ENCODE measurements at places on chromosomes 13 and 19.

DNA sequence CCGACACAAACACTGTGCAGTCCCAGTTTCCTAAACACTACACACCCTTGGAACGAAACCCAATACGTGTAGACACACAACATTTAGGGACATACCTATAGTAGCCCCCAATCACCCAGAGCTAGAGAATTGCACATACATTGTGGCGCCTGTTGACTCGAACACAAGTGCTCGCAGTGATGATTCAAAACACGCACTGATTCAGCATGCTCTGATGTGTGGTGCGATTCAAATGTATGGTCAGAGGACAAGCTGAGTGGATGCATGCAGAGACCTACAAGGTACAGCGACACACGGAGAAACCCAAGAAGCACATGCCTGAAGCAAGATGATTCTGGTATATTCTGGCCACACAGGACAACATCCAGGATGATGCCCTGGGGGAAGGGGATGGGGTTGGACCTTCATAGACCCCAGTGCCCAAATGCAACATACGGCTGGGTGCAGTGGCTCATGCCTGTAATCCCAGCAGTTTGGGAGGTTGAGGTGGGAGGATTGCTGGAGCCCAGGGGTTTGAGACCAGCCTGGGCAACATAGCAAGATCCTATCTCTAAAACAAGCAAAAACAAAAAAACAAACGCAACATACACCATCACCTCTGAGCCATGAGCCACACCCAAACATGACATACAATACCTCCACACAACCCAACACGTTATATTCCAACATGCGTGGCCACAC, 997 bp upstream of the KCNN4 start:
- no peak for DNase-seq

DNA sequence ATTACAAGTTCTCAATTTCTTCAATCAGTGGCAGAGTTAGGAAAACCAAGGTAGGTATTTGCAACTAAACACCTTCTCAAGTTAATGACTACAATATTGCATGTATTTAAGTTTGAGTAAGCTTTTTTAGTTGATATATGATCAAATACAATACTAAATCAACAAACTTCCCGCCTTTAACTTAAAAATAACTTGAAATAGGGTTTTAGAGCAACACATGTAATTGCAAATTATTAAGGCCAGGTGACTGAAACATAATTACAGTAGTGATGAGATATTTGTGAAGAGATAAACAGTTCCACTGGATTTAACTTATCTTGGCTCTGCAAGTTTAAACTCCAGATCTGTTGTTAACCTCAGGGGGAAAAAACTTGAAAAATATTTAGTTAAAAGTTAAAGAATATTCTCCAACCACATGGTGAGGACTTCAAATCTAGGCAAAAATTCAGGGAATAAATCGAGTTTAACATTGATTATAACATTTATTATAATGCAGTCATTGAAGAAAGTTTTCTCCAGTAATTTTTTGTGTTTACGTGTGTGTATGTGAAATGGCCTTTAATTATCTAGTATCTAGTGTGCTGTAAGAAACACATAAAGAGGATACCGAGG, 3.6 kb downstream of the DACH1 start:
- DNase-seq, result no peak

- no peak for DNase-seq
These were observed 11.2 kb downstream of the WDFY2 start for GRCh38 chr13:51595416-51595815.

GRCh38 chr19:1901940-1902404, 3.2 kb upstream of the ADAT3 start:
- DNase-seq, result no peak

DNA sequence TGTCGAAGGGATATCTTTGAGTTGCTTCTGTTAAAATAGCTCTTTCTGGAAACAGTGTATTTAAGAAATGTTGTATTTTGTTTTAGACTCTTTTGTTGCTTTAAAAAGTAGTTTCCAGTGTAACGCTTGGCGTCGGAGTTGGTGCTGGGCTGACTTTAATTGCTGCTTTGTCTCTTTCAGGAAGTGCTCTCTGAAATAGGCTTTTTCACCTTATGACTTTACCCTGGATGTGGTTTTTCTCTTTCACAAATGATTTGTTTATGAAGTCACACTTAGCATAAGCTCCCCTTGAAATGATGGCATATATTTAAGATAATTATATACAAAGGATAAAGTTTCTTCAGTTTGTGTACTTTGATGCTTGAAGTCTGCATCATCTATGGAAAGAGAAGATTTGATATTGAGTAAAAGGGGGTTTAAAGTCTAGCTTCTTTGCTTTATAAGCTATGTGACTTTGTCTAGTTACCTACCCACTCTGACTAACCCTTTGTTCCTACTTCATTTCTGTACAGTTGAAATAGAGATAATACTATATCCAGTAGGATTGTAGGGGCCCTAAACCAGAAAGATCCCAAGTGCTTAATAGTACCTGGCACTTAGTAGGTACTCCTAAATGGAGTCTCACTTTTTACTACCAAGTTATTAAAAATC, at the start of gene GPR18:
Gene GPR18 (minus strand): TSS at position 170 of the 651 bp plus-strand sequence. CDS start 2,507 bp downstream, outside the sequence.
- no peak for DNase-seq

GRCh38 chr19:7744199-7744786, 3.0 kb downstream of the CD209 start:
- no peak for DNase-seq

DNA sequence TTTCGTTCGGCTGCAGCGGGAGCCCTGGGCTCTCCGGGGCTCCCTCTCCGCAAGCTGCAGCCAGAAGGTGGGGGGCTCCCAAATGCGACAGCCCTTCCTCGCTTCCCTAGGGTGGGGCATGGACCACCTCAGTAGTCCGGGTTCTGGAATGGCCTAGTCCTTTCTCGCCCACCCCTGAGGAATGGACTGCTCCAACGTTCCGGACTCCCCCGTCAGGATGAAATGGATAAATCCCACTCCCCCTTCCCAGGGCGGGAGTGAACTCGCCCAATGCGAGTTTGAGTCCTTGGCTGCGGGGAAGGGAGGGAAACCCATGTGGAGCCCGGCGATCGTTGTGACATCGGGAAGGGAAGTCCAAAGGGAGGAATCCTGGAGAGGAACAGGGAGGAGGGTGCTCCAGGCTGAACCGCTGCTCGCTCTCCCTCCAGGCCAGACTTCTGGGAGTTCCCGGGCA, 5.5 kb downstream of the HRC start:
- DNase-seq, result peak; percentile 35

- no peak for DNase-seq
These were observed 6.0 kb upstream of the BCL3 start for GRCh38 chr19:44742330-44743061.

- peak; percentile 46 for DNase-seq
These were observed 42.7 kb downstream of the ADPRHL1 start for GRCh38 chr13:113410472-113411201.

DNA sequence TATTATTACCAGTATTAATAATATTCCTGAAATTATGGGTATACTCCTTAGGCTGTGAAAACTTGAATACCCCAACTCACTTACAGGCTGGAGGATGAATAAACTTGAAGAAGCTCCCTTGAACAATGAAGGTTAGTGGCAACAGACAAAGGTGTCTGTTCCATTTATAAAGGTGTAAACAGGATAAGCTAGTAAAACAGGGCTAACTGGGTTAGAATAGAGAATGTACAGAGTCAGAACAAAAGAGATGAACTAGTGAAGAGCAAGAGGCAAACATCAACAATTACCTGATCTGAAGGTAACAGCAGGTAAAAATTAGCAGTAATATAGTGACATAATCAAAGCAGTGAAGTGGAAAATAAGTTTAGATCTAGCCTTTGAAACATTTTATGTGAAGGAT, 23.2 kb downstream of the MICU2 start:
- DNase-seq, result no peak

DNA sequence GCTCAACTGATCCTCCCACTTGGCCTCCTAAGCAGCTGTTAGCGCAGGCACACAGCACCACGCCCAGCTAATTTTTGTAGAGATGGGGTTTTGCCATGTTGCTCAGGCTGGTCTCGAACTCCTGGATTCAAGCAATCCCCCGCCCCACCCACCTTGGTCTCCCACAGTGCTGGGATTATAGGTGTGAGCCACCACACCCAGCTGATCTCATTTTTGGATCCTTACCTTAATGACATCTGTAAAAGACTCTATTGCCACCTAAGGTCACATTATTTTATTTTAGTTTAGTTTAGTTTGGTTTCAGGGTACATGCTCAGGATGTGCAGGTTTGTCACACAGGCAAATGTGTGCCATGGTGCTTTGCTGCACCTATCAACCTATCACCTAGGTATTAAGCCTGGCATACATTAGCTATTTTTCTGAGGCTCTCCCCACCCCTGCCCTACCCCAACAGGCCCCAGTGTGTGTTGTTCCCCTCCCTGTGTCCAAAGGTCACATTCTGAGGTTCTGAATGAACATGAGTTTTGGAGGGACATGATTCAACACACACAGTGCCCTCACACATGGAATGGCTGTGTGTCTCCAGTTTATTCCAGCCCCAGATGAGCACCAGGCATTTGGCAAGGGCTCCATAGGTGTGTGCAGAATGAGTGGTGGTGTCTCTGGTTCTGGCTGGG, 1.3 kb downstream of the OR10H5 start:
- DNase-seq, result no peak

- no peak for DNase-seq
These were observed 101.4 kb downstream of the TUBGCP3 start for GRCh38 chr13:112486386-112487126.

DNA sequence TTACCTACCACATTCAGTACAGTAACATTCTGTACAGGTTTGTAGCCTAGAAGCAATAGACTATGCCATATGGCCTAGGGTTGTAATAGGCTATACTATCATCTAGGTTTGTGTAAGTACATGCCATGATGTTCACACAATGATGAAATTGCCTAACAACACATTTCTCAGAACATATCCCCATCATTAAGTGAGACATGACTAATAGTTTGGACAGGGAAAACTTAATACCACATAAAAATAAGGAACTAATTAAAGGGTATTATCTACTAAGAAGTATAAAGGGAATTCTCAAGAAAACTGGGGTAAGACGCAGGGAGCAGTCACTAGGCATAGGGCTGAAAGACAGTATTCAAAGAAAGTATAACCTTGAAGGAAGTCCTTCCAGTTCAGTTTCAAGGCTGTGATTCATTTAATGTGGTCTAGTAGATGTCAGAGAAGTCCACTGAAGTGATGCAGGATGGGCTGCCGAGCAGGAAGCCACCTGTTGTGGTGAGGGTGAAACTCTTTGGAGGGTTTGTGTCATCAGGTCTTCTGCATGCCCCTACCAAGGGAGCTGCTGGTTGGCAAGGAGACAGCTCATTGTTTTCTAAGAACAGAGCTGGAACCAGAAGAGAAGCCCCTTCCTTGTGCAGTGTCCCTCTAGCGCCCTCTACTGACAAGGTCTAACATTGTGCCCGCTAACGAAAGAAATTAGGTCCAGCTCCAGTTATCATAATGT, 122.9 kb downstream of the OLFM4 start:
- peak; percentile 35 for DNase-seq

GRCh38 chr13:61592489-61592888, 176.8 kb upstream of the PCDH20 start:
- DNase-seq, result no peak

- DNase-seq, result no peak
These were observed 240.0 kb downstream of the GPC6 start for GRCh38 chr13:93466502-93467036.

Measured in SW 1271 (cell line).